SJCRH30 (cell line): ENCODE measurements at places on chromosomes 3 and 15. TPM values are rescaled to one million over a fixed set of nuclear protein-coding genes. Genes with fewer than 3 reads are reported as not detected.

The GOLGA6L10 gene
- total RNA-seq = 0.10 TPM in 1 of 2 replicates, not detected in the other

The BCHE gene
- total RNA-seq = 107 and 110 TPM in 2 replicates

The MLF1 gene
- total RNA-seq = 19.3 and 21.2 TPM in 2 replicates

The SPATA12 gene
- 0.10 TPM in 1 of 2 replicates, not detected in the other for total RNA-seq

The TNFSF10 gene
- total RNA-seq = not detected in 2 replicates

The MAP3K13 gene
- total RNA-seq = 18.4 and 23.5 TPM in 2 replicates

The LRTM1 gene
- total RNA-seq = 0.38 and 0.56 TPM in 2 replicates

The CLRN1 gene
- not detected in 2 replicates for total RNA-seq

The EFCC1 gene
- 0.05 and 0.08 TPM in 2 replicates for total RNA-seq

The MESP2 gene
- total RNA-seq = not detected in 2 replicates

The SEMA3F gene
- total RNA-seq = 9.3 and 11.3 TPM in 2 replicates

The TIPIN gene
- 54.1 and 58.1 TPM in 2 replicates for total RNA-seq

The SORD gene
- total RNA-seq = 48.8 and 49.5 TPM in 2 replicates

The IL5RA gene
- not detected in 2 replicates for total RNA-seq

The CEP19 gene
- total RNA-seq = 1.7 and 2.7 TPM in 2 replicates

The TERB2 gene
- not detected in 2 replicates for total RNA-seq

The TEX264 gene
- total RNA-seq = 34.7 and 35.0 TPM in 2 replicates

The CHRM5 gene
- not detected in 2 replicates for total RNA-seq

The TNNC1 gene
- total RNA-seq = 8.5 and 10.5 TPM in 2 replicates

The ADAMTSL3 gene
- 0.05 and 0.22 TPM in 2 replicates for total RNA-seq

The FBXO40 gene
- total RNA-seq = 0.02 and 0.03 TPM in 2 replicates

The FRMD5 gene
- total RNA-seq = 0.46 and 0.49 TPM in 2 replicates

The TMEM108 gene
- 10.8 and 14.1 TPM in 2 replicates for total RNA-seq

The LRRC31 gene
- not detected in 2 replicates for total RNA-seq

The GNAT1 gene
- total RNA-seq = 0.14 TPM in 1 of 2 replicates, not detected in the other

The CLSTN2 gene
- total RNA-seq = 9.5 and 10.0 TPM in 2 replicates

The SNRPA1 gene
- total RNA-seq = 139 and 151 TPM in 2 replicates

The CISH gene
- 8.4 and 8.6 TPM in 2 replicates for total RNA-seq

The ALDH1A3 gene
- total RNA-seq = 148 and 154 TPM in 2 replicates

The DLL4 gene
- total RNA-seq = 0.43 and 0.48 TPM in 2 replicates
